ENCODE measurements at places on chromosomes 16 and 17.

DNA sequence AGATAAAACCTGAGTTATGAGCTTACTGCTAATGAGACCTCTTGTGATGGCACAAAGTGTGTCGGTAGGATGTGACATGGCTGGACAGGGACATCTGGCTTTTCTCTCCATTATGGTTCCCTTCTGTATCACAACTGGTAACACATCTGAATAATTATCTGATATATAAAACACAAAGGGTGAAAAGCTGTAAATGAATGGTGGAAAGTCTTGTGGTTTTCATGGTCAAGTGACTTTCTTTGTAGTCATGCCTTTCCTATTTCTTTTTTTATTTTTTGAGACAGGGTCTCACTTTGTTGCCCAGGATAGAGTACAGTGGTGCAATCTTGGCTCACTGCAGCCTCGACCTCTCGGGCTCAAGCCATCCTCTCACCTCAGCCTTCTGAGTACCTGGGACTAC lies 35.3 kb upstream of the ZFHX3 start:
- DNase-seq, result no peak

DNA sequence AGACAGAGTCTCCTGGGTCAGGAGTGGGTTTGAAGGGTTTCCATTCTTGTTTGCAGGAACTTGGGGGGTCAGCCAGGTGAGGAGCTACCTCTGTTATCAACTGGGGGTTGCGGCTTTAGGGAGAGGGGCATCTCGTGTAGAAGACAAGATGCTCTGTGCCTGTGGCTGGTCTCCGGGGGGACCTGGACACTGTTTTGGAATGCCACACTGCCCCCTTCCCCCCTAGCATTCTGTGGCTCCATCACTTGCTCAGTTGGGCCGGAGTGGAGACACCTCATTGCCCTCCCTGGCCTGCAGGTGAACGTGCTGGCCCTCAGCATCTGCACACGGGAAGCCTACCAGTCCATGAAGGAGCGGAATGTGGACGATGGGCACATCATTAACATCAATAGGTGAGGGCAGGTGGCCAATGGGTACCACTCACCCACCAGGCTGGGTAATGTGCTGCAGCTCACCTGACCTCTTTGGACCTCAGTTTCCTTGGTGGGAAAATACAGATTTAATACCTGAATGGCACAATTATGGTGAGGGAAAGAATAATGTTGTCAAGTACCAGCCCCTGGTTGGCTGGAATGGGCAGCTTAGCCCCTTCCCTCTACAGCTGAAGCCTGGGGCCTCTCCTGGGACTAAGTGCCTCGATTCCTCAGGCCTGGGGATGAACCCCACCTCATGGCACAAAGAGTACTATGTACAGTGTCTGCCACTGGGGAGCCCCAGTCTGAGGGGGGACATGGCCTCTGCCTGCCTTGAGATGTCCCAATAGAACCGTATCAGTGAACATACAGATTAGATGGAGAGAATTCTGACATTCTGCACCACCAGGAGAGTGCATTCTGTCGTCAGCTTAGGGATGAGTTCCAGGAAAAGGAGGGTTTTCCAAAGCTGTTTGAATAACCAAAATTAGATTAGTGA lies 3.3 kb upstream of the MRM1 start:
- no peak for DNase-seq

- no peak for DNase-seq
These were observed 358.6 kb upstream of the ASIC2 start for GRCh38 chr17:33651686-33652085.

DNA sequence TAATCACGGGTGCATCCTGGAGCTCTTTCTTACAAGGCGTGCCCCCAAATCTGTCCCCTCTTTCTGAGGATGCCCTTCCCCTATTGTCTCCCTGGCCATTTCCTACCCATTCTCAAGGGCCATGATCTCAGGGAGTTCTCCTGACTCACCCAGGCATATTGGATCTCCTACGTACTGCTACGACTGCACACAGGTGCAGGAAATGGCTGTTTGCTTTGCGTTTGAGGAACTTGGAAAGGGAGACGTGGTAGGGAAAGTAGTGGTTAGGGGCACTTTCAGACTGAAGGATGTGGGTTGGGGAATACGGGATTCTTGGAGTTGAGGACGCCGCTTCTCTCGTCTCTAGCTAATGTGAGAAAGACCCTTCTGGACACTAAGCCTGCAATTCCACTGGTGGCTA lies 18.7 kb upstream of the MEOX1 start:
- DNase-seq, result no peak

- DNase-seq, result no peak
These were observed 95.2 kb downstream of the ZDHHC7 start for GRCh38 chr16:84916178-84916577.

GRCh38 chr17:28482551-28483199 lies 9.2 kb downstream of the SLC13A2 start:
- DNase-seq, result no peak
